ENCODE measurements at places on chromosomes 13 and 19. TPM values are rescaled to one million over a fixed set of nuclear protein-coding genes. Genes with fewer than 3 reads are reported as not detected.

- DNase-seq = no peak
- no peaks in the 10 kb centered on the region for H3K4me1 ChIP-seq
- H3K4me3 ChIP-seq = no peak overlapping the region
- no peaks in the 10 kb centered on the region for H3K36me3 ChIP-seq
These were observed 1000.6 kb downstream of the OLFM4 start for GRCh38 chr13:54029226-54029625.

DNA sequence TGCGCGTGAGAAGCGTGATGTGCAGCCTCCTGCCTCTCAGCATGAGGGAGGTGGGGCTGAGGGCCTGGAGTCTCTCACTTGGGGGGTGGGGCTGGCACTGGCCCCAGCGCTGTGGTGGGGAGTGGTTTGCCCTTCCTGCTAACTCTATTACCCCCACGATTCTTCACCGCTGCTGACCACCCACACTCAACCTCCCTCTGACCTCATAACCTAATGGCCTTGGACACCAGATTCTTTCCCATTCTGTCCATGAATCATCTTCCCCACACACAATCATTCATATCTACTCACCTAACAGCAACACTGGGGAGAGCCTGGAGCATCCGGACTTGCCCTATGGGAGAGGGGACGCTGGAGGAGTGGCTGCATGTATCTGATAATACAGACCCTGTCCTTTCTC, 8.7 kb downstream of the CD177 start:
- H3K4me3 ChIP-seq = no peak overlapping the region
- no peak for DNase-seq
- H3K4me1 ChIP-seq = no peaks in the 10 kb centered on the region
- no peak overlapping the region for H3K27ac ChIP-seq
- H3K27me3 ChIP-seq = no peaks in the 10 kb centered on the region

DNA sequence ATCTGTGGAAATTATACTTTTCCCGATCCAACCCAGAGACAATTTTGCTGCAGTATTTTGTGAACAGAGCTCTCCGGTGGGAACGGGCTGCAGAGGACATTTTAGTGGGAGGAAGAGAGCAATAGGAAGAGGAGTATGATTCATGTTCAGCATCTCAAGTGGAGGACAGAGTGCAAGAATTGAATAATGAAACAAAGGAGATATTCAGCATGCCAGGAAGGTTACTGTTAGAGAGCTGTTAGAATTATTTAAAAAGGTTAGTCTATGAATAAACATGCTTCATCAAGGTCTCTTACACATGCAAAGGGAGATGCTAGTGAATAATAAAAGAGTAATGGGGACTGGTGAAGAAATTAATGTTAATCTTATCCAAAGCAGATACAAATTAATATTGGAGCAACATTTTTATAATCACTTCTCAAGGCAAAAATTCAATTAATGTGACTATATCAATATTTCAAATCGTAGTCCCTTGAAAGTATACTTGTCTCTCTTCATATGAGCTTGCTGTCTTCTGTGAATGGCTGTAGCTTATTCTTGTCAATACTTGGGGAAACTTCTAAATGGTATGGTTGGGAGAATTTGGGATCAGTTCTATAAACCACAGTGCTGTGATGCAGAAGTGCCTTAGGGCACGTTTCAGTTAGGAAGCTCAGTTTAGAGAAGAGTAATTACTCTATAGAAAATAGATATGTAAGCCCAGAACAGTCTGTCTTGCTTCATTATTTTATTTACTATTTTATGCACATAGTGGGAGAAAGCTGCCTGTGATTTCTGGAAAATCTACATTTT, 1165.8 kb downstream of the OLFM4 start:
- no peak overlapping the region for H3K27ac ChIP-seq
- H3K36me3 ChIP-seq = no peaks in the 10 kb centered on the region
- H3K4me3 ChIP-seq = no peak overlapping the region
- H3K4me1 ChIP-seq = no peaks in the 10 kb centered on the region

GRCh38 chr19:15154002-15154612, 46.7 kb downstream of the NOTCH3 start:
- no peaks in the 10 kb centered on the region for H3K36me3 ChIP-seq
- no peak overlapping the region for H3K27ac ChIP-seq
- peaks cover 2% of the 10 kb centered on the region for H3K27me3 ChIP-seq
- no peak overlapping the region for H3K4me3 ChIP-seq
- no peak for DNase-seq
- no peaks in the 10 kb centered on the region for H3K4me1 ChIP-seq

DNA sequence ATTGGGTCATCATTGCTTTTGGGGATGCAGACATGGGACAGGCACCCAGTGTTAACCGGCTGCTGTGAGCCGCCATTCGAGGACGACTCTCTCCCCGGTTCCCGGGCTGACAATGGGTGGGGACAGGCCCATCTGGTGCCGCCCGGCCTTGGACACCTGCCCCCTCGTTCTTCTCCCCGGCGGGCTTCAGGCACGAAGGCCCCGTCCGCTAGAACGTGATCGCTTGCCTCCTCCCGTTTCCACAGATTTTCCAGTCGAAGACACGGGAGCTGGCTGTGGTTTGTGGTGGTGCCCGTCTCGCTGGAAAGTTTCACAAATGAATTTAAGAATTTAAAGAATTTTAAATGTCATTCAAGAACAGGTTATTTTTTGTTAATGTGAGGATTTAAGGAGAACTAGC, 2.0 kb downstream of the PALM start:
- no peaks in the 10 kb centered on the region for H3K27me3 ChIP-seq
- H3K4me3 ChIP-seq = peak overlapping the region; percentile 65
- peaks cover 9% of the 10 kb centered on the region for H3K4me1 ChIP-seq
- no peak for DNase-seq

DNA sequence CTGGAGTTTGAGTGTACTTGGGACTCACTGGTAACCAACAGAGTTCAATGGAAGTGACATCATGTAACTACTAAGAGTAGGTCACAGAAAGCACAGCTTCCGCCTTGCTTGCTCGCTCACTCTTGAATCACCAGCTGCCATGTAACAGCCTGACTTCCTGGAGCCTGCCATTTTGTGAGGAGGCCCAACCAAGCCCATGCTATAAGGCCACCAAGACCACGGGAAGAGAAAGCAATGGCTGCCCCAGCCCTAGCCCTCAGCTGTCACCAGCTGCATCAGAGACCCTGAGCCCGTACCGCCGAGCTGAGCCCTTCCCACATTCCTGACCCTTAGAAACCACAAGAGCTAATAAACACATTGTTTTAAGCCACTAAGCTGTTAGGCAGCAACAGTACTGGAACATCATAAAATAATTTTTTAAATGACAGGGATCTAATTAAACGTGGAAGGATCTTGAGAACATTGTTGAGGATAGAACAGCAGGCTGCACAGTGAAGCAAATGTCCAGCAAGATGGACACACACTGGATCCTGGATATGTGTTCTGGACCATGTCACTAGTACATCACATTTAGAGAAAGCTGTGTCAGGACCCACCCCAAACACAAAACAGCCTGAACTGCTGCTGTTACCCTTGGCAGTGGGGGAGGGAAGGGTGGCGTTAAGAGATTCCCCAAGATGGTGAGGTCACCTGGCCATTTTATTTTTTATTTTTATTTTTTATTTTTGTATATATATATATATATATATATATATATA, 21.7 kb upstream of the LDLR start:
- DNase-seq = no peak
- no peaks in the 10 kb centered on the region for H3K27me3 ChIP-seq
- no peaks in the 10 kb centered on the region for H3K4me1 ChIP-seq
- H3K27ac ChIP-seq = no peak overlapping the region
- H3K4me3 ChIP-seq = no peak overlapping the region

GRCh38 chr19:18351544-18351943, 11.1 kb downstream of the PGPEP1 start:
- no peak overlapping the region for H3K27ac ChIP-seq
- H3K4me1 ChIP-seq = no peaks in the 10 kb centered on the region
- DNase-seq = no peak

GRCh38 chr13:91405240-91405639, 6.8 kb downstream of the GPC5 start:
- no peak overlapping the region for H3K27ac ChIP-seq
- H3K27me3 ChIP-seq = peaks cover 16% of the 10 kb centered on the region
- no peak overlapping the region for H3K4me3 ChIP-seq

- H3K27ac ChIP-seq = no peak overlapping the region
- no peaks in the 10 kb centered on the region for H3K27me3 ChIP-seq
- H3K4me1 ChIP-seq = no peaks in the 10 kb centered on the region
- no peaks in the 10 kb centered on the region for H3K36me3 ChIP-seq
- no peak overlapping the region for H3K4me3 ChIP-seq
These were observed 642.3 kb upstream of the SLITRK1 start for GRCh38 chr13:84524586-84524985.

FUT1 gene
- 2.5 TPM for total RNA-seq

FTL gene
- 821 TPM for total RNA-seq

MRPL4 gene
- total RNA-seq = 53.2 TPM

PALM3 gene
- total RNA-seq = not detected
